ENCODE measurements at places on chromosomes 7 and 10. TPM values are rescaled to one million over a fixed set of nuclear protein-coding genes. Genes with fewer than 3 reads are reported as not detected.

DNA sequence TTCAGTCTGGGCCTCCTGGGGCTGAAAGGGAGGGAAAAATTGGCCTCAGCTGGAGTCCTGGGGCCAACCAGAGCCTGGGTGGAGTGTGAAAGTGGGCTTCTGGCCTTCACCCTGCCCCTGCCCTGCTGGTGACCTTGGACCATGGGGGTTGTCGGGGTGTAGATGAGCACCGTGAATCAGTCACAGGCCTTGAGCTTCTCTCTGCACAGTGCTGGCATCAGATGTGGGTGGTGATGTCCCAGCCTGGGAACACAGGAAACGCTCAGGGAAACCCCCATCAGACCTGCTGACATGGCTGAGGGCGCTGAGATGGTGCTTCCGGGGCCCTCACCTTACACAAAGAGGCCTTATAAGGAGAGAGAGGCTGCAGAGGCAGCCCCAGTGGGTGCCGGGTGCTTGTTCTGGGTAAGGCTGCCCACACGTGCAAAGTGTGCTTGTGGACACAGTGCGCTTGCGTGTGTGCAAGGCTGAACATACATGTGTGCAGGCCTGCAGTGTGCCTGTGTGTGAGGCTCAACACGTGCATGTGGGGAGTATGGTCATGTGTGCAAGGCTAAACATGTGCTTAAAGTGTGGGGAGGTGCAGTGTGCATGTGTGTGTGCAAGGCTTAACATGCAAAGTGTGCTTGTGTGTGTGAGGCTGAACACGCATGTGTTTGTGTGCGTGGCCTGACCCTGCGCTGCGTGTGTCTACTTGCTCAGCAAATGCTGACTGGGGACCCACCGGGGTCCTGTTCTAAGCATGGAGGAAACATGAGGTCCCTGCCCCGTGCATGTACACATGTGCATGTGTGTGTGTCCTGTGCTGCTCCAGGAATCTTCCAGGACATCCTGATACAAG is 6.5 kb downstream of the ARPC1B start:
- H3K27ac ChIP-seq, result peak overlapping the region; percentile 74
- peaks cover 21% of the 10 kb centered on the region for H3K4me1 ChIP-seq
- H3K27me3 ChIP-seq, result no peaks in the 10 kb centered on the region
- no peak for DNase-seq

LANCL2 gene
- total RNA-seq, result 7.4 TPM

DNA sequence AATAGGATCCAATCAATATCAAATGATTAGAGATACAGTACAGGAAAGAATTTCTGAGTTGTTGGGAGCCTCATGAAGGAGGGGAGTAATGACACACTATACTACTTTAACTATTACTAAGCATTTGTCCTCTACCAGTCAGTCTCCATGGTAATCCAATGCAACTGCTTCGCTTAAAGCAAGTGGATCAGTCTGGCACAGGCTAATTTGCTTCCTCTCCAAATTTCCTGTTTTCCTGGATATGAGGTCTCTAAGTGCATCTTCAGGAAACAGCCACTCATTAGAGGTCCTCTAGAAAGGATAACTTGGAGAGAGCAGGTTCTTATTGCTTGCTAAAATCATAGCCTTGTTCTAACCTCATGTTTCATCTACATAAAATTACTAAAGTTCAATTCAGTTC is 8.4 kb upstream of the SEPTIN7 start:
- no peaks in the 10 kb centered on the region for H3K27me3 ChIP-seq

DNA sequence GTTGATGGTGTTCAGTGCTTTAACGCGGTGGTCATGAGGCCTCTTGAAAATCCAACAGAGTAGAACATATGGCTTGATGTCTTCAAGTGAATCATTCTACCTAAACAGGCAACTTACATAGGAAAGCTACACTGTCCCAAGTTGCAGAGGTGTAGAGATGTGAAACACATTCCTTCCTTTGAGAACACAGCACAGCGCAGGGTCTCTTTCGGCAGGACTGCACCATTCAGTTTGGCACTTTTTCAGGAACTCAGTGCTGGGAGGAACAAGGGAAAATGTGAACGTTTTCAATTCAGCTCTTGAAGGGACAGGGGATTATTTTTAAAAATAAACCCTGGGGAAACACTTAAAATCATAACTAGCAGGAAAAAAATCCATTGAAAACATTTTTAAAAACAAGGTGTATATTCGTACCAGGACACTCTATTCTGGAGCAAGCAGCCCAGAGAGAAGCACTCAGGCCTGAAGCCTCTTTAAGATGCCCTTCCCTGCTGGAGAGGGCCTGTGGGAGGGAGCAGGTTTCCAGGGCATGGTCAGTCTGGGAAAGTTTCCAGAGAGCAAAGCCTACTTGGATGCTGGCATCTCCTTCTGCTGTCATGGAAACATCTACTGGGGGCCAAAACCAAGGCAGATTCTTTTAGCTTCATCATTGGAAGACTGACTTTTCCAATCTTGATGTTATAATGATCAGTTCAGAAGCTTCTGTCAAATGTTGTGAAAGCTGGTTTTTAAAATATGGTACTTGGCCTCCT is 60.4 kb upstream of the NPVF start:
- no peaks in the 10 kb centered on the region for H3K36me3 ChIP-seq
- H3K4me1 ChIP-seq, result no peaks in the 10 kb centered on the region
- no peak for DNase-seq
- H3K27ac ChIP-seq, result no peak overlapping the region

DNA sequence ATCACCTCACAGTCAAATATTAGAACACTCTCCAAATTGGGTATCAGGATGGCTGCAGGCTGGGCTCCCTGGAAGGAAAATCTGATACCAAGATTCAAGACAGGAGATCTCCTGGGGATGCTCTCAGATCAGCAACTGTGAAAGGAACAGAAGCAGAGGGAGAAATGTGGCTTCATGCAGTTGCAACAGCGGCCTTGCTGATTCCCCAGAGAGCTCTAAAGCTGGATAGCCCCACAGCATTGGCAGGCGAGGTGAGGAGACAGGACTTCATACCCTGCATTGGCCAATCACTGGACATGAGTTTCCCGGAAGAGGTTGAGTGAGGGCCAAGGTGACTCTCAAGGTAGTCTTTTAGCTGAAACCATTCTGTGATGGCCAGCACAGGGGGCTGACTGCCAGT is 190.6 kb downstream of the PTPN20 start:
- H3K4me3 ChIP-seq, result no peak overlapping the region
- H3K4me1 ChIP-seq, result peaks cover 8% of the 10 kb centered on the region
- DNase-seq, result no peak
- no peak overlapping the region for H3K27ac ChIP-seq
- H3K36me3 ChIP-seq, result no peaks in the 10 kb centered on the region

GRCh38 chr10:72563327-72563932 is 62.4 kb downstream of the MICU1 start:
- peaks cover 36% of the 10 kb centered on the region for H3K36me3 ChIP-seq
- no peaks in the 10 kb centered on the region for H3K27me3 ChIP-seq
- H3K4me3 ChIP-seq, result no peak overlapping the region

Measured in gastrocnemius medialis (tissue), 4 donors.